ENCODE measurements at places on chromosomes 3 and 15.
A peak's percentile ranks its signal among the peaks of the same experiment; 100 is the strongest.

DNA sequence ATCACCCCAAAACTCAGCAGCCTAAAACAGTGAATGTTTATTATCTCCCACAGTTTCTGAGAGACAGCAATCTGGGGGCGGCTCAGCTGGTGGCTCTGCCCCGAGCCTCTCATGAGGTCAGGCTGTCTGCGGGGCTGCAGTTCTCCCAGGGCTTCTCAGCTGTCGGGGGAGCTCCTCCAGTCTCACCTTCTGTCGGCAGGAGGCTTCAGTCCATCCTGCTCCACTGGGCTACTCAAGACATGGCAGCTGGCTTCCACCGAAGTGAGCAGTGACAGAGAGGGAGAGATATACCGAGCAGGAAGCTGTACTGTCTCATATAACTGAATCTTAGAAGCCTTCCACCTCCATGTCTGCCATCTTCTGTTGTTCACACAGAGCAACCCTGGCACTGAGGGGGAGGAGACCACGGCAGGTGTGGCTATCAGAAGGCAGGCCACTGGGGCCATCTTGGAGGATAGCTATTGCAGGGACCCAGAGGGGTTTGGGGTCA lies 72.8 kb upstream of the ITGA11 start:
- DNase-seq = no peak

- DNase-seq = no peak
Observed at GRCh38 chr15:70430069-70430468, 332.4 kb upstream of the TLE3 start.

GRCh38 chr3:48422681-48423080 lies 7.2 kb downstream of the PLXNB1 start:
- no peak for DNase-seq

- no peak for DNase-seq
Observed at GRCh38 chr15:77067691-77068367, 3.1 kb downstream of the TSPAN3 start.

- DNase-seq = no peak
Observed at GRCh38 chr15:48559285-48559684, 86.2 kb downstream of the FBN1 start.

DNA sequence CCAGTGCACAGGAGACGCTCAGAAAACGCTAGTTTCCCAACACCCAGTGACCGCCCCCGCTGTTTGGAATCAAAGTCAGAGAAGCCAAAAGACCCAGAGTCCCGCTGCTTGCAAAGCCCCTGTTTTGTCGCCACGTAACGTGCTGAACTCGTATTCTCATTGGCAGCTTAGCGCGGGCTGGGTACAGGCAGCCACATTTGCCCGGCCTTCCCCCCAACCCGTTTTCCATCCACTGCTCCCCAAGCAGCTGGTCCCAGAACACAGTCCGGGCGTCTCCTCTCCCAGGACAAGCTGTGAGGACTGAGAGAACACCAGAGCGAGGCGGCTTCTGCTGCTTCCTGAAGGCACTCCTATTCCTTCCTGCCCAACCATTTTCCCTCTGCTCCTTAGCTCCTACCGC lies 54.8 kb downstream of the RASGRF1 start:
- DNase-seq = no peak

GRCh38 chr3:100269410-100270214 lies 8.8 kb downstream of the TBC1D23 start:
- no peak for DNase-seq

- DNase-seq = no peak
Observed at GRCh38 chr15:101580431-101580830, 71.8 kb downstream of the TM2D3 start.

DNA sequence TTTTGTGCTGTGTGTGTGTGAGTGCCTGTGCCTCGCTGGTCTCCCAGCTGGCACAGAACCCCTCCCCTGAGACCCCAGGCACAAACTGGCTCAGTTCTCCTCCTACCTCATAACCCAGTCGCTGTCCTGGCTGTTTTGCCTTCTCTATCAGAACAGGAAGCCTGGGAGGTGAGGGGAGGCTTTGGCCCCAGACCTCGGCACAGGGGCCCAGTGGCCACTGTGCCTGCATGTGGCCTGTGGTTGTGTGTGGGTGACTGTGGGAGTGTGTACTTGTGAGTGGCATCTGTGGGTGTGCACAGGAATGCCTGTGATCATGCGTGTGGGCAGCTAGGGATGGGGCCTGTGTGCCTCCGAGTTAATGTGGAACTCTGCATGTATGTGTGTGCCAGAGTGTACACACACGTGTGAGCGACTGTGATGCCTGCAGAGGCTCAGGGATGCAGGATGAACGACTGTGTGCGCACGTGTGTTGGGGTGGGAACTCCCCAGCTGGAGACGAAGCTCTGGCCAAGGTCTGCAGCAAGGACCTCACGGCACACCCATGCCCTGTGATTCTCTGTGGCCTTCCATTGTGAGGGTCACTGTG lies 32.3 kb downstream of the PSTPIP1 start:
- no peak for DNase-seq

DNA sequence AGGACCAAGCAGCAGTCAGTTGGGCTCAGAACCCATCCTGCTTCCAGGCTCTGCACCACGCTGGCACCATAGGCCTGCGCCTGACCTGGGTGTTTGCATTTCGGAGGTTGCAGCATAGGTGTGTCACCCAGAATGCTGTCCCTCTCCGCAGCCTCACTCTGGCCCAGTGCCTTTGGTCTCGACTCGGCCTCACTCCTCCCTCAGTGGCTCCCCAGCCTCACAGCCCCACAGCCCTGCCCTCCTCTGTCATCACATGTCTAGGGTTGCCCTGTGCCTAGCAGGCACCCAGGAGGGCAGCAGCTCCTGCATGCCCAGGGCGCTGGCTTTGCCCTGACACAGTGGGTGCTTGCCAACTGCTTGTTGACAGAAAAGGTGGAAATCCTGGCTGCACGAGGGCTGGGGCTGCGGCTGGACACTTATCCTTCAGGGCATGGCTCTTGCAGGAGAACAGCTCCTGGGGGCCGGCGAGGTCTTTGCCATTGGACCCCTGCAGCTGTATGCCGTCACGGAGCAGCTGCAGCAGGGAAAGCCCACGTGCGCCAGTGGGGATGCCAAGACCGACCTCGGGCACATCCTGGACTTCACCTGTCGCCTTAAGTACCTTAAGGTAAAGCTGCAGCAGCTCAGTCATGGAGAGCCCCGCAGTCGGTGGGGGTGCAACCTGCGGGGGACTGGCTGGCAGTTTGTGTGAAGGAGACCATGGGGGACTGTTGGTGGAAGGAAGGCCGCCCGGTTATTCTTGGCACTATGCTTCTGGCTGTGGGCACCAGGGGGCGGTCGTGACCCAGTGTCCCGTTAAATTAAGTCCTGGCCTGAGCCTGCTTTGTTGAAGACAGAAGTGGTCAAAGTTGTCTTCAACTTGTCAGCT lies 16.2 kb downstream of the NISCH start:
- peak; percentile 61 for DNase-seq

GRCh38 chr15:73052653-73053397 lies 562 bp downstream of the NEO1 start:
- peak; percentile 40 for DNase-seq

DNA sequence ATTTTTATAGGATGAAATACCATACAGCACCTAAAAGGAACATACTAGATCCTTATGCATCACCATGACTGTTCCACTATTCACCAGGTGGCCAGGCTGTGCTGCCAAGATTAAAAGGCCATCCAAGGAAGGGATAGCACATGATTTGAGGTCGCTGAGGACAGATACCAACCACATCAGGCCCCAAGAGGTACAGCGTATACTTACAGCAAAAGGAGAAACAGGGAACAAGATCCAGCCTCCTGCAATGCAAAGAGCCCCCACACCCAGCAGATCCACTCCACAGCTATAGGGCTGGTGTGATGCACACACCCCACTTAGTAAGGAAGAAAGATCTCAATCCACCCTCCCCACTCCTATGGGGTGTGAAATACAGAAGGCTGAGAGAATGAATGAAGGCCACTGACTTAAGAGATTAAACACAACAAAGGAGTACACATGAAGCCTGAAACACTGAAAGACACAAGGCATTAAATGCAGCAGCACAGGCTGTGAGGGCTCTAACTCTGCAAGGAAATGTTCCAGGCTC lies 32.0 kb upstream of the ZNF445 start:
- peak; percentile 18 for DNase-seq

DNA sequence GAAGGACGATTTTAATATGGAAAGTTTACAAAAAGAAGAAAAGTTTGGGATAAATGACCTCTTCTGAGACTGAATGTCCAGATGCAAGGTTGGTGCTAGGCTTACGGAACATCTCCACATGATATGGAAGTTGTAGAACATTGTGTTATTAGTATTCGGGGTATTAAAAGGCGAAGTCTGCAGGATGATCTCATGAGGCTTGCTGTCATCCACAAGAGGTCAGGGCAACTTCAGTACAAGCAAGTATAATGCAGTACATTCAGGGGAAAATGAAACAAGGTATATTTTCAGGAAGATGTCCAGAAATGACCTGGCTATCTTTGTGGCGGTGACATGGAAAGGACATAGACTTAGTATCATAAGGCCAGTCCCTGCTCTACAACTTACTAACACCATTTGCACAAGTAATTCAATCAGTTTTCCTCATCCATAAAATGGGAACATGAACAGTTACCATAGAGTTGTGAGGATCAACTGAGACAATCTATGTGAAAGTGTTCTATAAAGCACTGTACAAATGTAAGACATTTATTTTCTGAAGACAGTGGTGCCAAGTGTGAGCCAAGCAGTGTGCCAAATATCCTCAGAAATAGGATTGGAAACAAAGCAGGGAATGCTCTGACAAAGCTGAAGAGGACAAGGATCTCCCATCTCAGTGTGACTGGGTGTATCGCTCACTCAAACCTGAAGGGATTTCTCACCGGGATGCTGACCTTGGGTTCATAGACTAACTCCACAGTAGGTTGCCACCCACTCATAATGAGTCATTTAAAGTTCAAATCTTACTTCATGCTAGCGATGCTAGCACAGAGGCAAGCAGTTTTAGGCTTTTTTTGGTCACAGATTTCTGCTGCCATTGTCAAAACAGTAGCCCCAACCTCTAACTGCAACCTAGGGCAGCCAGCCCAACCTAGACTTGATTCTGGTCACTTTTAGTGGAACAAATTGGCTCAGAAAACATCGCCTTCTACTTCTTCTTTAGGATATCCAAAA lies 118.3 kb downstream of the TIGIT start:
- no peak for DNase-seq

GRCh38 chr3:195003006-195003892 lies 267.7 kb downstream of the XXYLT1 start:
- no peak for DNase-seq

GRCh38 chr3:46662771-46663551 lies 30.5 kb downstream of the ALS2CL start:
- peak; percentile 8 for DNase-seq

DNA sequence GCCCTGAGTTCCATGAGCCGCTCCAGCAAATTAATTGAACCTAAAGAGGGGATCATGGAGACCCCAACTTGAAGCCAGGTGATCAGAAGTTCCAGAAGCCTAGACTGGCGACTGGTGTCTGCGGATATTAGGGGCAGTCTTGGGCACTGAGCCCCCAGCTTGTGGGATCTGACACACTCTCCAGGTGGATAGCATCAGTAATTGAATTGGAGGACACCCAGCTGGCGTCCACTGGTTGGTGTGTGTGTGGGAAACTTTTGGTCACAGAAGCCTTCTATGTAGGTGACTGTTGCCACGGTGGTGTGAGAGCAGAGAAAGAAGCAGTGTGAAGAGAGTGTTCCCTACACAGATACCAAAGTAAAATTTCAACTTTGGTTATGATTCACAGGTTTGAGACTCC lies 106.0 kb upstream of the ADPGK start:
- no peak for DNase-seq

GRCh38 chr3:134971306-134971705 lies 176.2 kb downstream of the EPHB1 start:
- no peak for DNase-seq

GRCh38 chr3:171028779-171029232 lies 2.3 kb upstream of the SLC2A2 start:
- no peak for DNase-seq

DNA sequence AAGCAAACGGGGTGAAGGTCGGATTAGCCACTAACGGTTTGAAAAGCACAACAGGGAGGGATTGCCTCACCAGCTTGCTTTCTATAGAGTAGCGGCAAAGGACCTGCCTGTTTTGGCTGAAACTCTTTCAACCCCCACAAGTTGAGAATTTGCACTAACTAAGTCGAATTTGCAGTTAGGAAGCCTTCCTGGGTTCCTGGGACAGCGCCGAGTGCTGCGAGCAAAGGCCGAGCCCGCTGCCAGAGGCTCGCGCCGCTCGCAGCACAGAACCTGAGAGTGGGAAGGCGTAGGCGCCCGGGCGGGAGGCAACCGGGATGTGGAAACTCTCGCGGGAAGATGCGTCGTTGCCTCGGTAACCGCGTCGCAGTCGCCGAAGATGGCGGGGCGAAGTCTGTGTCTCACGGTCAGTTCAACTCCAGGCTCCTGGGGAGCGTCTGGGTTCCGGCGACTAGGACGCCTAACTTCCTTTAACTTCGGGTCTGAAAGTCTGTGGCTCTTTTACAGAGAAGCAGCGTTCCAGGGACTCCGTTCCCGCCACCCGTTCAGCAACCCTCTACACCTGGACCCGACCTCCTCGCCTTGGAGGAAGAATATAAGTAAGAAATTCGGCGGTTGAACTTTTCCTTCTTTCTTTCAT lies at the start of gene TEX9:
TSS of gene TEX9 (plus strand) at position 352 of the 637 bp plus-strand sequence. CDS start at position 377, 25 bp downstream.
- peak; percentile 80 for DNase-seq

DNA sequence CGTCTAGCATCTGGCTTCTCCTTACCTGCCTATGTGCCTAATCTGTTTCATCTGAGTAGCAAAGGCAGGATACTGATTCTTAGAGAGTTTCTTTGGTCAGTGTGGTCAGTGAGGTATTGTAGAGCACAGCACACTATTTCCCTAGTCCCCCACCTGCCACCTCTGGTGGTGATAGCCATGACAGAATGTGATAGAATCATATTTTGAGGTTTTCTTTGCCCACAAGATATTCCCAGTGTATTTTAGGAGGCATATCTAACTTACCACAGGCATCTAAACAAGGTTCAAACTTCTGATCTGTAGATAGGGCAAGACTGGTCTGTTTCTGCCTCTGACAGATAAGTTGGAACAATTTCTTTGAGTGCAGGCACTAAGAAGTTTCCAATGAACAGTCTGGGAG lies 188.0 kb downstream of the SOX2 start:
- DNase-seq = no peak

DNA sequence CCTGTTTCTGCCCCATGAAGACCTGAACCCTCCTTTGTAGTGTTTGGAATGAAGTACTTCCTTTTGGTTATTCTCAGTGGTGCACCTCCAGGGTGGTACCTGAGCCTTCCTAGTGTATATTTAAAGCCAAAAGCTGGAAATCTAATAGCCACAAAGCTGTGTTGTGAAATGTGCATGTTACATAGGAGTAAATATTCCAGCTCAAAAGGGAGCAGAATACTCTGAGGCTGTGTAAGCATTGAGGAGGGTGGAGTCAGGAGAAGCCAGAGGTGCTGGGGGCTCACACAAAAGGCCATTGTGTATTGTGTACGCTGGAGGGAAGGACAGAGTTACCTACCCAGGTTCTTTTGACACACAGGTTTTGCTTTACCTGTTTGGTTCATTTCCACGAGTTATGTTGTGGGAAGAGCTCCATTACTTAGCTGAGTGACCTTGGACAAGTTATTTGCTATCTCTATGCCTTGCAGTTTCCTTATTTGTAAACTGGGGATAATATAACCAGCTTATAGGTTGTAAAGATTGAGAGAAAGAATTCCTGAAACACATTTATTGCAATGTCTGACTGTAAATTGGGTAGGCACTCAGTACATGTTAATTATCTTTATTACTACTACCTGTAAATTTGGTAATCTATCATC lies 24.7 kb downstream of the GPR171 start:
- DNase-seq = no peak

GRCh38 chr3:150146991-150147761 lies 176.5 kb upstream of the PFN2 start:
- DNase-seq = no peak

GRCh38 chr15:66783725-66784124 lies 81.7 kb downstream of the SMAD6 start:
- DNase-seq = no peak

All from frontal cortex (tissue), 4 donors.